Caki2 (cell line): ENCODE measurements at places on chromosomes 1 and 21. TPM values are rescaled to one million over a fixed set of nuclear protein-coding genes. Genes with fewer than 3 reads are reported as not detected.
A peak's percentile ranks its signal among the peaks of the same experiment; 100 is the strongest.

OR10J1 gene
- not detected in 2 replicates for total RNA-seq

RNU1-1 gene
- total RNA-seq: not detected in 2 replicates

OLIG2 gene
- not detected in 2 replicates for total RNA-seq

TNFRSF4 gene
- total RNA-seq: not detected in 2 replicates

CD244 gene
- total RNA-seq: not detected in 2 replicates

TLCD4 gene
- total RNA-seq: 11.3 and 11.6 TPM in 2 replicates

PKLR gene
- total RNA-seq: not detected in 2 replicates

DNA sequence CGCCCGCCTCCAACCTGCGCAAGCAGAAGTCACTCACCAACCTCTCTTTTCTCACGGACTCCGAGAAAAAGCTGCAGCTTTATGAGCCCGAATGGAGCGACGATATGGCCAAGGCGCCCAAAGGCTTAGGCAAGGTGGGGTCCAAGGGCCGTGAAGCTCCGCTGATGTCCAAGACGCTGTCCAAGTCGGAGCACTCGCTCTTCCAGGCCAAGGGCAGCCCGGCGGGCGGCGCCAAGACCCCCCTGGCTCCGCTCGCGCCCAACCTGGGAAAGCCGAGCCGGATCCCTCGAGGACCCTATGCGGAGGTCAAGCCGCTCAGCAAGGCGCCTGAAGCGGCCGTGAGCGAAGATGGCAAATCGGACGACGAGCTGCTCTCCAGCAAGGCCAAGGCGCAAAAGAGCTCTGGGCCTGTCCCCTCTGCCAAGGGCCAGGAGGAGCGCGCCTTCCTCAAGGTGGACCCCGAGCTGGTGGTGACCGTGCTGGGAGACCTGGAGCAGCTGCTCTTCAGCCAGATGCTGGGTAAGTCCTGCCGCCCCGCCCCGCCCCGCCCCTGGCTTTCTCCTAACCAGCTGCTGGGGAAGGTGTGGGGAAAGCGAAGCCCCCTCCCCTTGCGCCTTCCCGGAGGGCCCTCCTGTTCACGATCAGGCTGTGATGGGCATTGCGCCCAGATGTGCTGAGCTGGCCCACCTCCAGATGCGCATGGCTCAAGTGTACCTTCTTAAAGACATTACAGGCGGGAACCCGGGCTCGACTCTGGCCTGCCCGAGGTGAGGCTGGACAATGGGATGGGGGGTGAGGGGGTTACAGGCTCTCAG is 110.2 kb downstream of the NAV1 start:
- DNase-seq: no peak

DNA sequence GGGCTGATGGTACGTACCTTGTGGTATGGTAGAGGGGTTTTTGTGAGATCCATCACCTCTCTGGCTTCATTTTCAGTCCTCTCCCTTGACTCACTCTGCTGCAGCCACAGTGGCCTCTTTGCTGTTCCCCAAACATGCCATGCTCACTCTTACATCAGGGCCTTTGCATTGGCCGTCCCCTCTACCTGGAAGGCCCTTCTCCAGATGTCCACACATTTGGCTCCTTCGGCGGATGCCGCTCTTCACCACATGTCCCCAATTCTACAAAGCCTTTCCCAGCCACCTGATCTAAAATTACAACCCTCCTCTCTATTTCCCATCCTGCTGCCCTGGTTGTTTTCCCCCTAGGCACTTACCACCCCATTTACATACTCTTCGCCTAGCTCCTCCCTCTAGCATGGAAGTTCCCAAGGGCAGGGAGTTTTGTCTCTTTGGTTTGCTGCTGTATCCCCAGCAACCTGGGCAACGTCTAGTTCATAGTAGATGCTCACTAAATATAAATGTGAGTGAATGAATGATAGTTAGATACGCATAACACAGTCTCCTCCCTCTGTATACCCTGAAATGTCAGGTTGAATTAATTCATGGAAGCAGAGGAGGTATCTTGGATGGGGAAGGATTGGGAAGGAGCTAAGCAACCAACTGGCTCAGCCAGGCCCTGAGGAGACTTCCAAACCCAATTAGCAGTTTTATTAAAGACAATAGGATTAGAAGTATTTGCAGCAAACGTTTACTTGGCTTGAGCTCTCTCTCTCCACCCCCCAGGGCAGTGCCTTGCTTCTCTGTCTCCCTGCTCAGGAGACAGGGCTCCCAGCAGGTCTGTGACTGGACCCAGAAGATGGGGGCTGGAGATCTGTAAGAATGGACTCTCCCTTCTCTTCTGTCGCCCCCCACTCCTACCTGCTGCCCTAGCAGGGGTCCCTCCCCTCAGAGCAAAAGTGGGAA is 264.2 kb downstream of the GRIK3 start:
- DNase-seq: no peak

- DNase-seq: no peak
Measured at GRCh38 chr1:73860421-73860950, 337.5 kb downstream of the LRRIQ3 start.

- DNase-seq: peak; percentile 77
Measured at GRCh38 chr1:200184196-200184595, 156.7 kb downstream of the NR5A2 start.

GRCh38 chr1:180160357-180160756 is 5.7 kb downstream of the QSOX1 start:
- no peak for DNase-seq

DNA sequence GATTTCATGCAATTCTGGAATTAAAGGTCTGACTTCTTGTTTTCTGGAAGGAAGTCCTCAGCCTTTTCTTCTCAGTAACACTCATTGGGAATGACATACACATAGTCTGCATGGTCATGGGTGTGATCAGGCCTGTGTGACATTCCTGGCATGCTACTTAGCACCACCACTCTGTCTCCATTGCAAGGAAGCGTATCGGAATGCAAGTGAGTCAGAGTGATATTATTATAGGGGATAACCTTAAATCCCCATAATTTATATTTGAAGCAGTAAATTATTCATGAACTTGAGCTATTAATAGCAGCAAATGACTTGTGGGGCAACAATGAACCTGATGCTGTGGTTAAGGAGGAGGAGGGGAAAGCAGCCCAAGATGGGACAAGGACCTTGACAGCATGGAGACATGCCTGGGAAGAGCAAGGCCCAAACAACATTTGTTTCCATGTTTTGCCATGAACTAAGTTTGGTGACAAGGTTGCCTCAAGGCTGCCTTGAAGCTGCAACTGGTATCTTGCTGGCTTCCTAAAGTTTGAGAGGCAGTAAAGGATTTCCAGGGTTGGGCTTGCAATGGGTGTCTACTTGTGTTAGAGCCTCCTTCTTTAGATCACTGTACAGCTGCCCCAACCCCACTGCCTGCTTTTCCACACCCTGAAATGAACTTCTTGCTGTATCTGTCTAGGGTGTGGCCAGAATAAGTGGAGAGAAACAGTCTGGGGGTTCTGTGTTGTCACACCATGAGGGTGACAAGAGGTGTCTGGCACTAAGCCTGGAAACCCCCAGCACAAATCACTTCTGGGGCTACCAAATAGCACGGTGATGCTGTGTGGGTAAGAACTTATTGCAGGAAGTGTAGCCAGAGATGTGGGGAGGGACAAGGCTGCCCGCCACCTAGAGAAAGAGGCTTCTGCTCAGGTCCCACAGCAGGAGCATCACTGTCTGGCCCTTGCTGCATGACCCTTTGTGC is 4.6 kb downstream of the MAB21L3 start:
- DNase-seq: peak; percentile 88

GRCh38 chr1:220879076-220879508 is at the start of gene HLX:
TSS of gene HLX (plus strand) at chr1:220879443. CDS start at chr1:220879858, 415 bp downstream.
- DNase-seq: peak; percentile 81

DNA sequence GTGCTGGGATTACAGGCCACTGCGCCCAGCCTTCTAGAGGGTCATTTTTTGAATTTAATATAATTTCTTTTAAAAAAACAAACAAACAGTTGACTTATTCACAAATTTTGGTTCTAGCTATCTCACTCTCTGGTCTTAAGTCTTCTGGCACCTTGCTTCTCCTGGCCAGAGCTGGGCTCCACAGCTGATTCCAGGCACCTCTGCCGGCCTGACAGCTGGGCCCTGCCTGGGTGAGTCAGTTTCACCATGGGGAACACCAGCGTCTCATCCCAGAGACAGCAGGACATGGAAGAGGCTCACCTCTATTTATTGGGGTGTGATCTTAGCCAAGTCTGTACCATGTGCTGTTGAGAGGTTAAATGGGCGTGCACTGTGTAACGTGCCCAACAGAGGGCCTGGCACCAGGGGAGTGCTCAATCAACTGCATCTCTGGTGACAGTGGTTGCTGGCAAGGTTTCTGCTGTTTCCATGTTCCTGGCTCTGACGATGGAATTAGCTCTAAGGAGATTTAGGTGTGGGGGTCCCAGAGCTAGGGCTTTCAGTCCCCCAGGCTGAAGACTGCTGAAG is 956 bp downstream of the CPLANE2 start:
- peak; percentile 68 for DNase-seq

DNA sequence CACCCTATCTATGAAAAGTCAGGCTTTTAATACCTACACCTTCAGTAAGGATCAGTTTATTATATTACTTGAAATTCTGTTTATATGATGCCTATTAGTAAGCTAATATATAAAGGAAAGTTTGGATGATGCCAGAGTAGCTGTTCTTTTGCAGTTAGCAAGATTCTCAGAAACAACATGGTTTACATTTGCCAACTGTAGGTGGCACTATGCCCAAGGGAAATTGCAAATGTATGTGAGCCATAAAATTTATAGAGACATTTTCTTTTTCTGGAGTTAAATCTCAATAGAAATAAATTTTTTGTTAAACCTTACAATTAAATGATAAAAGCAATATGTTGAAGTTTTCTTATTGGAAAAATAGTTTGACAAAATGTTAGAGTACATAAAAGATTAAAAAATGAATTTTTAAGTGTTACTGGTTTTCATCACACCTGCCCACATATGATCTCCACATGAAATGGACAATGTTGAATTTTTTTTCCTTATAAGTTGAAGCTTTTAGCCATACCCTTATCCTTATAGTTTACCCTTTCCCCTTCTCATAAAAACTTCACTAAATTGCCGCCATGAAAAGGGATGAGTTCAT is 32.1 kb upstream of the EPHX4 start:
- peak; percentile 1 for DNase-seq

- DNase-seq: no peak
Measured at GRCh38 chr1:216528816-216529215, 105.6 kb upstream of the USH2A start.

- DNase-seq: no peak
Measured at GRCh38 chr1:213984387-213985208, 3.2 kb upstream of the PROX1 start.

DNA sequence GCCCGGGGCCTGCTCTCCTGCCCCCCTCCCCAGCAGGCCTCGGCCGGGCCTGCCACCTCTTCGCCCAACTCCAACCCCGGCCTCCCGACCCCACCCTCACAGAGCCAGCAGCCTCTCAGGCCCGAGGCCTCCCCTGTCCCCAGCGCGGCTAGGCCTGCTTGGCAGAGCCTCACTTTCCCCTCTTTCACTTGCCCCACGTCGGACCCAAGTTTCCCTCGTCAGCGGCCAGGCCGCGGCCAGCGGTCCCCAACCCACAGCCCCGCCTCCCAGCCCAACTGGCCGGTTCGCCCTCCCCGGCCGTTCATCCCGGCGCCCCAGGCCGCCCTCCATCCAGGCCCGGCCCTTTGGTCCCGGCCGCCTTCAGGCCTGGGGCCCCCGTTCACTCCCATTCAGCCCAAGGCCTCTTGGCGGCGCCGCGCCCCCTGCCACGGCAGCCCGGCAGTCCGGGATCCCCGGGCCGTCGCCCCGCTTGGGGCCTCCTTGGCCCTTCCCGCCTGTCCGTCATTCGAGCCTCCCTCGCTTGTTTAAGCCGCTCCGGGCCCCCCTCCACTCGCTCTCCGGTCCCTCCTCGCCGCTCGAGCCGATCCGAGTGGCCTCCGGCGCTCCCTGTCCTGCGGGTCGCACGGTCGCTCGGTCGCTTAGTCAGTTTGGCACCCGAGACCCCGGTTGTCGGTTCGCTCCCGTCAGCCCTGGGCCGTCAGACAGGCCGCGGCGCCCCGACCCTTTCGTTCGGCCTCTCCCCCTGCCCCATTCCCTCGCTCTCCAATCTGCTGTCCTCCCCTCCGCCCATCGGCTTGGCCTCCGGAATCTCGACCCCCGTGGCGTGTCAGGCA is 1.4 kb downstream of the LRRC41 start:
- peak; percentile 58 for DNase-seq

DNA sequence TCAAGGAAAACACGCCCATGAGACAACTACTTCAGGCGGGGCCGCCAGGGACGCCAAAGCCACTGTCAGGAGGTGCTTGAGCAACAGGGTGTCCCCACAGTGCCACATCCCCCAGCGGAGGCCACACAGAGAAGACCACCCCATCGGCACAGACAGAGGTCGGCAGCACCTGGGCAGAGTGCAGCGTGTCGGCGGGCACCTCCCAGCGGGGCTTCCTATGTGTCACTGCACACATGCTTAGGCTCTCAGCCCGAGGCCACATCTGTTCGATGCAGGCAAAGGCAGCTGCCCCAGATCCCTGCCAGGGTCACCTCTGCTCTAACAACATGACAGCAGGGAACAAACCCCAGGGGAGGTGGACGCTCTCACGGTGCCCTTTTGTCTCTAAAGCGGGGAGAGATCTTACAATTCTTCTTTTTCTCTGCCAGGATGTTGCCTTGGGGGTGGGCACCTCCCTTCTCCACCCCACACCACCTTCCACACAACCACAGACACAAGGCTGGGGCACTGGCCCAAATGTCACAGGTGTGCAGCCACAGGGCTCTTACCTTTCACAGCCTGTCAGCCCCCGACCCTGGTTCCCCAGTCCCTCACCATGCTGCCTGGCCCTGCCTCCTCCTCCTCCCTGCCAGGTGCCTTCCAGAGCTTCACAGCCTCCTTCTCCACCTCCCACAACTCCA is 4.2 kb downstream of the KRTAP10-8 start:
- DNase-seq: no peak

GRCh38 chr21:33824156-33824941 is 91.3 kb downstream of the ATP5PO start:
- no peak for DNase-seq

DNA sequence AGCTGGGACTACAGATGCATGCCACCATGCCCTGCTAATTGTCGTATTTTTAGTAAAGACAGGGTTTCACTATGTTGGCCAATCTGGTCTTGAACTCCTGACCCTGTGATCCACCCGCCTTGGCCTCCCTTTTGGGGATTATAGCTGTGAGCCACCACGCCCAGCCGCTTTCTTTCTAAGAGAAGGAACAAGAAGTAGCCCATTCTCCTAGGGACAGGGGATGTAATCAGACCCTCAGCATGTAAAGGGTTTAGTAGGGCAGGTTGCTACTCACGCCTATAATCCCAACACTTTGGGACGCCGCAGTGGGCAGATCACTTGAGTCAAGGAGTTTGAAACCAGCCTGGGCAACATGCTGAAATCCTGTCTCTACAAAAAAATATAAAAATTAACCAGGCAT is 189.7 kb downstream of the TOMM20 start:
- no peak for DNase-seq

DNA sequence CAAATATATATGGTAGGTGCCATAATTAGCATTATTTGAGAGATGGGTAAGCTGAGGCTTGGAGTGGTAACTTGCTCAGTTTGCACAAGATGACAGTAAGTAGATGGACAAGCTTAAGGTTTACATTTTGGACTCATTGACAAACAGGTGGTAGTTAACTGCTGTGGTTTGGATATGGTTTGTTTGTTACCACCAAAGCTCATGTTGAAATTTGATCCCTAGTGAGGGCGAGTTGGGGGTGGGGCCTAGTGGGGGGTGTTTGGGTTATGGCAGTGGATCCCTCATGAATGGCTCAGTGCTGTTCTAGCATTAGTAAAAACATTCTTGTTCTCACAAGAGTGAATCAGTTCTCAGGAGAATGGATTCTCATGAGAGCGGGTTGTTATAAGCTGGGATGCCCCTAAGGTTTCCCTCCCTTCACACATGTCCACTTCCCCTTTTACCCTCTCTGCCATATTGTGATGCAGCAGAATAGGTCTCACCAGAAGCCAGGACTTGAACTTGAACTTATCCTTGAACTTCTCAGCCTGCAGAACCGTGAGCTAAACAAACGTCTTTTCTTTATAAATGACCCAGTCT is 6.6 kb upstream of the PRRX1 start:
- no peak for DNase-seq

GRCh38 chr21:30028537-30028936 is 88.7 kb upstream of the GRIK1 start:
- no peak for DNase-seq
